ENCODE measurements at places on chromosomes 6 and 20.

- DNase-seq, result no peak
Measured at GRCh38 chr6:106516616-106517015, 112.7 kb downstream of the RTN4IP1 start.

GRCh38 chr20:59770270-59770669 is 163.2 kb downstream of the SYCP2 start:
- no peak for DNase-seq

- DNase-seq, result peak; percentile 59
Measured at GRCh38 chr6:33298773-33299236, at the start of gene RGL2. TSS of gene RGL2 (minus strand) at chr6:33298942. CDS start at chr6:33298610, 332 bp downstream.

GRCh38 chr20:10559266-10559665 is 114.5 kb downstream of the JAG1 start:
- DNase-seq, result no peak

GRCh38 chr6:83609248-83609647 is 96.9 kb downstream of the PRSS35 start:
- DNase-seq, result peak; percentile 97

- DNase-seq, result no peak
Measured at GRCh38 chr6:15677822-15678221, 15.0 kb upstream of the DTNBP1 start.

- no peak for DNase-seq
Measured at GRCh38 chr20:38843346-38843745, 37.8 kb downstream of the PPP1R16B start.

DNA sequence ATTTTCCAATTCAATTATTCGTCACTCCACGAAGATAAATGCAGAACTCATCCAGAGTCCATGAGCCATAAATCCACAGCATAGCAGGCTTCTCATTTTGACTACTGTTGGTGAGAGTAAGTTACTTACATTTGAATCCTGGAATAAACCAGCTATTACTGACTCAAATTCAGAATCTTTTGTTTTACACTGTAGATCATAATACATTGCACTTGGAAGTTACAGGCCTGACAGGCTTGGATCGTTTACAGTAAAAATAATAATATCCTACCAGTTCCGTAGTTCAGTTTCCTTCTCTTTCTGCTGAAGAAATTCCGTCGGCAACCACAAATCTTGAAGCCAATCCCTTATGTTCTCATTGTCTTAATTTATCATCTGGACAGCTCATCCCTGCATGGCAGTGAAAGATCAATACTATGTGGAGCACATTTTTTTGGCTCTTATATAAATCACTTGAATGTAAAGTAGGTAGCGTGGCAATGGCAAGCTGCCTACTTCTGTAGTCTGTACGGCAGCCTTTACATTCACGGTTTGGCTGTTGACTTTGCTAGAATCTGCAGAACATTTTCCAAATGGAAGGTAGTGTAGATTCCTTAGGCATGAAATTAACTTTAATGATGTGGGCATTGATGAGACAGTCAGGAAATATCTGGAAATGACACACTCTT is 142.9 kb downstream of the WDR27 start:
- DNase-seq, result no peak

- DNase-seq, result no peak
Measured at GRCh38 chr20:47594157-47594556, 92.5 kb downstream of the NCOA3 start.

GRCh38 chr6:98471444-98471843 is 362.9 kb upstream of the POU3F2 start:
- DNase-seq, result no peak

- DNase-seq, result no peak
Measured at GRCh38 chr6:131161987-131162386, 26.7 kb downstream of the AKAP7 start.

DNA sequence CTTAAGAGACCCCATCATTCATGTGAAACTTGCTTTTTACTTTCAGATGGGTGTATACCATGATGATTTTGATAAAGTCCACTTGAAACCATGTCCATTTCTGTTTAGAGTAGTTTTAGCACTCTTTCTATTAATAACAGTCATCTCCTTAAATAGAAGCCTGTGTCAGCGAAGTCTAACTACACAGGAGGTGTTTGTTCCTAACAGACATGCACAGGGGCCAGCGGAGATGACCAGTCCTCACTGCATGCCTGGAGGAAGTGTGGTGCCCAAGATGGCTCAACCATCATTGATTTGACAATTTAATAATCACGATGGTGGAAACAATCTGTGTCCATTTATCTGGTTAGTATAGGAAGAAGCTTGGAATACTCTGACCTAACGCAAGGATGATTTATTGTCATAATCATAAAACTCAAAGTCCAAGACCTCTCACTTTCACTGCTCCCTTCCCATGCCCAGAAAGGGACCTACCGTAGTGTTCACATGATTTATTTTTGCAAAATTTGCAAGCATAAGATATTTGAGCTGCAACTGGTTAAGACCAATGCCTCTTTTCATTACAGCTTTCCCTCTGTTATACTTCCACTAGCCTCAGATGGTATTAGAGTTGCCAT is 31.0 kb upstream of the CLIC5 start:
- DNase-seq, result no peak

- no peak for DNase-seq
Measured at GRCh38 chr6:132648356-132648755, 10.6 kb downstream of the TAAR1 start.

DNA sequence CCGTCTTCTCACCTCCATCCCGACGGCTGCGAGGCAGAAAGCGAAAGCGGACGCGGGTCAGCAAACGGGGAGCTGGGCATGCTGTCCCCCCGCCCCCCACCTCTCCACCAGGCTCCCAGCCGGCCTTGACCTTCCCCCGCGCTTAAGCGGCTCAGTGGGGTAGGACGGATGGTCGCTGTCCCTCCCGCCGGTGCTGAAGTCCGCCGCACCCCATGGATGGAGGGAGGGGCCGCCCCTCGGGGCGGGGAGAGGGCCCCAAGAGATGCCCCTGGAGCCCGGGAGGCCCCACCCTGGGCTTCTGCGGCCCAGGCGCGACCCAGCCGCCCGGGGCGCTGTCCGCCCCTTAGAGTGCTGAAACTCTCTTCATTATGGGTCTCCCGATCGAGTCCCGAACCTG is at the start of gene KCNB1:
KCNB1 (minus strand) TSS at position 48 of the 397 bp plus-strand sequence. CDS start 188 bp downstream, outside the sequence.
- no peak for DNase-seq

DNA sequence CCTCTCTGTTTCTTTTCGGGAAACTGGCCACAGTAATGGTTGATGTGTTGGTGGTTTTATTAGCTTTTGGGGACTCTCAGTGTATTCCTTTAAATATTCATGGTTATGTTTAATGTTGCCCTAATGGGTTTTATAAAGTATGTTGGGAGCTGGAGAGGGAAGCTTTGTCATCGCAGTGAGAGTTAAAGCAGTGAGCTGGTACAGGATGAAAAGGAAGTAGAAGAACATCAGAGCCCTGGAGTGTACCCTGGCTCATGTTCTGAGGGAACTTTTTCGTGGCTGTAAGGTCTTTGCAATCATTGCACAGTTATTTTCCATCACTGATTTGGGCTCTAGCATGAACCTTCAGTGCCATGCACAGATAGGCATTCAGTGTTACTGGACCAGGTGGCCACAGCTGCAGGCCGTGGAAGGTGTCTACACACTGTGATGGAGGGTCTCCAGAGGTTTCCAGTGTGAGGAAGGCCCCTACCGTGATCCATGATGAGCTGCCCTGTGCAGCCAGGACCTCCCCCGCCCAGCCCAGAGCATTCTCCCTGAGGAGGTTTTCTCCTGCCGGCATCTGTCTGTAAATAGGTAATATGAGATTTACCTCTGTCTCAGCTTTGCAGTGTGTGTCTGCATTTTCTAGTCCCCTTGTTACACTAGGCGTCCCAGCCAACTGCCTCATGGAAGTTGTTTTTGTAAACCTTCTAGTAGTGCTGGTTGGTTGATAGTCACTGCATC is 22.4 kb upstream of the TMEM217 start:
- no peak for DNase-seq

- DNase-seq, result no peak
Measured at GRCh38 chr6:160519603-160520042, 144.5 kb downstream of the LPA start.

- DNase-seq, result no peak
Measured at GRCh38 chr6:109396046-109396718, 13.9 kb upstream of the CD164 start.

DNA sequence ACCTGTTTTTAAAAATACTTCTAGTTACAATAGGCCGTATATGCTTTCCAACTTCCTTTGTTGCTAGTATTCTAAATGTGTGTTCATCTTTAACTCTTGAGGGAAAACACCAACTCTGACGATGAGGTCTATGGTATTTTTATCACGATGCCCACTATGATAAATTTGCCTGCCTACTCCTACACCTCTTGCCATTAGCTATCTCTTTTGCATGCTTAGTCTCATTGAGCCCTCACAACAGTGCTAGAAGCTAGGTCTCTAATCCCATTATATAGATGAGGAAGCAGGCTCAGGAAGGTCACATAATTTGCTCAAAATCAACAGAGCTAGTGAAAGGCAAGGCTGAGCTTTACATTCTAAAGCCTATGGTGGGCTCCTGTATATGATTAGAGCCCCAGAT is 13.2 kb downstream of the AAR2 start:
- DNase-seq, result no peak
